ENCODE measurements at places on chromosomes 13 and 19.

DNA sequence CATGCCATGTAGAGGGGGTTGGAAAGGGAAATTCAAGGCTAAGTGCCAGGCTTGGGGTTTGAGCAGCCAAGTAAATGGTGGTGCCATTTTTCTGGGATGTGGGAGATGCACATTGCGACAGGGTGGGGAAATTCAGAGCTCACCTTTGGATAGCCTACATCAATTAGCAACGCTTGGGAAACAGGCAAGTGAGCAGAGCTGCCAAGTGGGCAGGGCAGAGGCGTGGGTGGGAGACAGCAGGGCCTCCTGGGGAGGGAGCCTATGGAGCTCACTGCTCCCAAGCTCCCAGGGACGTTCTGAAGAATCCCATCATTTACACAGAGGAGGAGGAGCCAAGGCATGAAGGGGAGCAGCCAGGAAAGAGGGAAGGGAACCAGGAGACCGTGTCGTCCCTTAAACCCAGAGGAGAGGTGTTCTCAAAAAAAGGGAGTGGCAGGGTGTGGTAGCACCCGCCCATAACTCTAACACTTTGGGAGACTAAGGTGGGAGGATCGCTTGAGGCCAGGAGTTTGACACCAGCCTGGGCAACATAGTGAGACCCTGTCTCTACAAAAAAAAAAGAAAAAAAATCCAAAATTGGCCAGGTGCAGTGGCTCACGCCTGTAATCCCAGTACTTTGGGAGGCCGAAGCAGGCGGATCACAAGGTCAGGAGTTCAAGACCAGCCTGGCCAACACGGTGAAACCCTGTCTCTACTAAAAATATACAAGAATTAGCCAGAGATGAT lies 11.5 kb upstream of the CCNE1 start:
- DNase-seq = no peak

GRCh38 chr19:43705729-43706128 lies 10.1 kb upstream of the IRGC start:
- DNase-seq = no peak

DNA sequence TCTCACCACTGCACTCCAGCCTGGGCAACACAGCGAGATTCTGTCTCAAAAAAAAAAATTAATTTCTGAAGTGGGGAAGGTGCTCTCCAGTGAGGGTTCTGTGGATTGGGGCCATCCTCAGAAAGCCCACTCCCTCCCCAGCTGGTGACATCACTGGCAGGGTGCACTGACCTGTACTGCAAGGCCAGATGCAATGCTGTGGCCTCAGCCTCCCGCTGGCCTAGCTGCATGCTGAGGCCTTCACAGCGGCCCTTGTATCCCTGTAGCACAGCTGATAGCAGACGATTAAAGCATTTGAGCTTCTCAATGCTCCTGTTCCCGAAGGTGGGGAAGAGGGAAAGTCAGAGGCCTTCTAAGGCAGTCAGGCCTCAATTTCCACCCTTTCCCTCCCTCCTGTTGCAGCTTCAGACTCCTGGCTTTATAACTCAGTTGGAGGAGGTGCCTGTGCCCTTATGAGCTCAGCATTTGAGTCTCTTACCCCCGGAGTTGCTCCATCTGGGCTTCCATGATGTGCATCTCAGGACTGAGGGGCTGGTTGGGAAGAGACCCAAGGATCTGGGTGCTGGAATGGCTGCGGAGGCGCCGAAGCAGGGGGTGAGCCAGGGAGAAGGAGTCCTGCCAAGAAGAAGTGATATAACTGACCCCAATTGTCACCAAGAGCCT lies 5.3 kb downstream of the USHBP1 start:
- DNase-seq = no peak

- no peak for DNase-seq
Measured at GRCh38 chr13:113929628-113930615, 44.0 kb downstream of the C13orf46 start.

DNA sequence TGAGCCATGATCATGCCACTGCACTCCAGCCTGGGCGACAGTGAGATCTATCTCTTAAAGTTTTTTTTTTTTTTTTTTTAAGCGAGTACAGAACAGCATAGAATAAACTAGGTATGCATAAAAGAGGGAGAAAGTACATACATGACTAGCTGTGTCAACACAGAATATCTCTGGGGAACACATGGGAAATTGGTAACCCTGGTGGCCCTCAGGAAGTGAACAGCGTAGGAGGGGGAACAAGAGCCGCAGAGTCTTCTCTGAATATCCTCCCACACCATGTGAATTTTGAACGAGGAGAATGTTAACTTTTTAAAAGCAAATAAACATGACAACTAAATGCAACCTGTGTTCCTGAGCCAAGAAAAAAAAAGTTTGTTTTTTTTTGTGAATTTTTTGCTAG lies 15.2 kb downstream of the PHLDB3 start:
- no peak for DNase-seq

DNA sequence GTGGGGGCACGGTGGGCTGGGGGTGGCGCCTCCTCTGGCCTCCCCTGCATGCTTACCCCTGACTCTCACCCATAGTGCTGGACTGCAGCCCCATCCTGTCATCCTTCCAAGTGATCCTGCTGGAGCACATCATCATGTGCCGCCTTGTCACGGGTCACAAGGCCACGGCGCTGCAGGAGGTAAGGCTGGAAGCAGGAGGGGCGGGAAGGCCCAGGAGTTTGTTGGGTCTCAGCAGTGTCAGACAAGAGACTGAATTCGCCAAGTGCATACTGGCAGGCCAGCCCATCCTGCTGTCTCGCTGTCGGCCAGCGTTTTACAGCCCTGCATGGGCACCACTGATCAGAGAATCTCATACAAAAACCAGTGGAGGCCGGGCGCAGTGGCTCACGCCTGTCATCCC lies 23.1 kb downstream of the MAU2 start:
- no peak for DNase-seq

GRCh38 chr13:49625392-49626079 lies 2.8 kb upstream of the ARL11 start:
- no peak for DNase-seq

- DNase-seq = no peak
Measured at GRCh38 chr13:76758738-76759137, 127.5 kb downstream of the KCTD12 start.

DNA sequence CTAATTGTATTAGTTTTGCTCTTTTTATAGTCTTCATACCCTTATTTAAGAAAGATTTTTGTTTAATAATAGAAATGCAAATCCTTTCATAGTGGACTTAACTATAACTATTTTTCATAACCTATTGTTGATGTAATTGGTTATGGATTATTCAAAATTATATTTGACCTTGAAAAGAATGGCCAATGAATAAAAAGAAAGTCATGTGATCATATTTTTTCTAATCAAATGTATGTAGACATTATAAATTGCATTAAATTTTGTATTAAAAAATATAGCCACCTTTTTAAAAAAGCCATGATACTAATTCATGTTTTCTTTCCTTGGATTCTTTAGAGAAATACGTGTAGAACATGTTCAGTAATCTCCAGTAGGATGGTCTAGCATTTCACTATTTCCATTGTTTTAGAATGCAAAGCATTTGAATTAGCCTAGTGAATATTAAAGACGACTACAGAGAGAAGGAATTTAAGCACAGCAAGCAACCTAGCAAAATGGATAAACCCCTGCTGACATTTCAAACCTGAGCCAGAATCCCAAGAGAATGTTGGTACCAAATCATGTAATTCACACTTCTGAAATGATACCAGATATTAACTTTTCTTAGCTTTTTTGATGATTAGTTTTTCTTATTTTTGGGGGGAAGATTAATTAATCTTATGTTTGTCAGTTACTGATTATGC lies 1297.4 kb upstream of the MIR17HG start:
- DNase-seq = no peak

DNA sequence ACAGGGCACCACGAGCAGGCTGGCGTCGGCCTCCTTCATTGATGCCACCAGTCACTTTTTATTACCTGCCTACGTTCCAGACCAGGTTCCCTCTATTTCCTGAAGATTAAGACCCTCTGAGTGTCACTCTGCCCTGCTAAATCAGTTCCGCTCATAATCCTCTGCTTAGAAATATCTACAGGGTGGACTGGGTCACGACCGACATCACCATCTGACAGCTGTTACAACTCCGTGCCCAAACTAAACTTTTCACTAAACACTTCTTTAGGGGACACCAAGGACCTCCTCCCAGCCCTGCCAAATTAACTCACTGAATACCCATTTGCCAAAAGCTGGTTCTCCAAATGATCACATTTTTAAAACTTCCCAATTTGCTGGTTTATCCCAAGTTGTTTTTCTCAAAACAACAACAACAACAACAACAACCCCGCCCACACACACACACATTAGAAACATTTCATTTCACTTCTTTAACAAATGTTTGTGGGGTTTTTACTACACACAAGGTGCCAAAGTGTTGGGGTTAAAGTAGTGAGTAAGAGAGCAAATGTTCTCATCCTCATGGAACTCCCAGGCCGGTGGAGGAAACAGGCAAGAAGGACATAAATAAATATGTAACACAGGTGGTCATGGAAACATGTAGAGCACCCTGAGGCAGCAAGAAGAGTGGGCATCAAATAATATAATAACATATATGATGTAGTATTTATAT lies 72.0 kb upstream of the PEG3 start:
- DNase-seq = no peak

- no peak for DNase-seq
Measured at GRCh38 chr13:28429685-28430290, 65.1 kb downstream of the FLT1 start.

- no peak for DNase-seq
Measured at GRCh38 chr13:91704398-91704797, 306.0 kb downstream of the GPC5 start.

DNA sequence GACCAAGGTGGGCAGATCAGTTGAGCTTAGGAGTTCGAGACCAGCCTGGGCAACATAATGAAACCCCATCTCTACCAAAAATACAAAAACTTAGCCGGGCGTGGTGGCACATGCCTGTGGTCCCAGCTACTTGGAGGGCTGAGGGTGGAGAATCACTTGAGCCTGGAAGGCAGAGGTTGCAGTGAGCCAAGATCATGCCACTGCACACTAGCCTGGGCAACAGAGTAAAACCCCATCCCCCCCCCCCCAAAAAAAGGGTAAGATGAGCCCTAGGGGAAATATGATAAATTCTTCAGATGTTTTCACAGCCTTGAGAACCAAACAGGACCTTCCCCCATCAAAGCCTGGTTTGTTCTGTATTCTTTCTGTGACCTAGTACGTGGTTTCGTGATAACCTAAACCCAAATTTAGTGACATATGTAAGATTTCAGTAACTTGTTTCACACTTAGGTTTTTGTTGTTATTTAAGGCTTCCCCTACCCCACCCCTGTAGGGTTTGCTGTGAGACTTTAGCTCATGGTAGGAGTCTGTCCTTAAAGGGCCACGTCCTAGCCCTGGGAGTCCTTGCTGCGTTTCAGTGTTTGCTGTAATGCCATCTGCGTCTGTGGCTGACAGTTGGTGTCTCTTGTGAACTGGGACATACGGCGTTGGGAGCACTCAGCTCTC lies 49.6 kb downstream of the MYO9B start:
- peak; percentile 77 for DNase-seq

DNA sequence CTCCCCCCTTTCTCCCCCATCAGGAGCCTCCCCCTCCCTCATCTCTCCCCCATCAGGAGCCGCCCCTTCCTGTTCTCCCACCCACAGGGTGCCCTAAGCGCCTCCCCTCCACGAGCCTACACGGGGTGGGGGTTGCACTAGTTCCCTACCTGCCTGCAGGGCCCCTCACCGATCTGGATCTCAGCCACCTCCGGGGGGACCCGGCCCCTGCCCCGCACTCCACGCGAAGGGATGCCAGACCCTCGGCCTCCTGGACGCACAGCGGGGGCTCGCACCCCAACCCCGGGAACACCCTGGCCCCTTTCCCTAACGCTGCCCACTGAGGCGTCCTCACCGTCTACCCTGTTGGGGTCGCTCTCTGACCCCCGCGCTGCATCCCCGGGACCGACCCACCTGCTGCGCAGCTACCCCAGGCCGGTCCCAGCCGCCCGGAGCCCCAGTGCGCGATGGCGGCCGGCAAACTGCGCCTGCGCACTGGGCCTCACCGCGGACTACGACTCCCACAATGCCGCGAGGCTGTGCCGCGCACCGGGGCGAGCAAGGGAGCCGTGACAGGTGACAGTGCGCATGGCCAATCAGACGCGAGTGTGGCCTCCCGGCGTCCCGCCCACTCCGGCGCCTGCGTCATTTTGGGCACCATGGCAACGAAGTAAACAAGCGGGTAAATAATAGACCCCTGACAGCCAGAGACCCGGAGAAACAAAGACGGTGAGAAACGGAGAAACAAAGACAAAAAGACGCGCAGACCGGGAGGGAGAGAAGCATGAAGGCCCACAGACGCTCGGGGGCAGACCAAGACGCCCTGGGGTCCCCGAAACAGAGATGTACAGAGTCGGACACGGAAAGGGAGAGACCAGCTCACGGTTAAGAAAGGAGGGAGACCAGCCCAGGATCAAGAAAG lies at the start of gene ZSCAN18:
TSS of gene ZSCAN18 (minus strand) at position 451 of the 901 bp plus-strand sequence. CDS start 7,964 bp downstream, outside the sequence.
- peak; percentile 99 for DNase-seq

- no peak for DNase-seq
Measured at GRCh38 chr13:107348925-107349324, 781.0 kb upstream of the ARGLU1 start.

DNA sequence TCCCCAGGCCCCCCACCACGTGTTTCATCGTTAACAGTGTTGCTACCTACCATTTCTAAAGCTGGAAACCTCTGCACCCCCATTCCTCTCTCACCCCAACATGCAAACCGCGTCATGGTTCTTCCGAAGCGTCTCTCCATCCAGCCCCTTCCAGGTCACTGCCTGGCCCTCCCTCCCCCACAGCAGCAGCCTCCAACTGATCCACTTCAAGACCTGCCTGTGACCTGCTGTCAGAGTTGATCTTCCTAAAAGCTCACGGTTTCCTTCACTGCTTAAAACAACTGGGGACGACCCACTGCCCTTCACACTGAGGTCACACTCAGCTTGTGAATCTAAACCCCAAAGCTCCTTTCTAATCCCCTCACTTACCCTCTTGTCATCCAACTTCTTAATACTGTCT lies 47.7 kb downstream of the STK24 start:
- no peak for DNase-seq

DNA sequence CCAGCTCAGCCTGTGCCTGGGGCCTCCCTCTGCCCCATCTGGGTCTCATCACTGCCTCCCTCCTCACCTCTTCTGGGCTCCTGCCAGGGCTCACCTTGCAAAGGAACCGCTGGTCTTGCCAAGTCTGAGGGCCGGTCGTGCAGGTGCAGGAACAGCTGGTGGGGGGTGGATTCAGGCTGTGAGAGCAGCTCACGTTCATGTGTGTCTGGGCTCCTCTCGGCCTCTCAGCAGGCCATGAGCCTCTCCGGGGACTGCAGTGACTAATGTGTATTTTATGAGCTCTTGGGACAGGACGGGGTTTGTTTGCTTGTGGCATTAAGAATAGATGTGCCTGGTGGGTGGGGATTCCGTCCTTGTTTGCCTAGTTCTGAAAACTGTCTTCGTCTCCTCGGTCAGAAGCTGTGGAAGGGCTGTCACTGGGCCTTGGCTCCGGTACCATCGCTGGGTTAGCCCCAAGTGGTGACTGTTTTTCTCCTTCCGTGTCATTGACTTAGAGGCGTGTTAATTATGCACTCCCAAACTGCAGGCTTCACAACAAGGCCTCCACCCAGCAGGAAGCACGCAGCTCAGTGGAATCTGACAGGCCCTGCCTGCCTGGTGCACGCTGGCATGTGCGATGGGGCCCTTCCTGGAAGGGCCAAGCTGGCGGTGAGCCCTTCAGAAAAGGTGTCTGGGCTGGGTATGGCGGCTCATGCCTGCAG lies 77.6 kb downstream of the KDM4B start:
- DNase-seq = no peak

GRCh38 chr13:98546402-98546801 lies 30.5 kb downstream of the STK24 start:
- DNase-seq = no peak

All from central memory CD4-positive, alpha-beta T cell (primary cell).